ENCODE measurements at places on chromosomes 13 and 19.

DNA sequence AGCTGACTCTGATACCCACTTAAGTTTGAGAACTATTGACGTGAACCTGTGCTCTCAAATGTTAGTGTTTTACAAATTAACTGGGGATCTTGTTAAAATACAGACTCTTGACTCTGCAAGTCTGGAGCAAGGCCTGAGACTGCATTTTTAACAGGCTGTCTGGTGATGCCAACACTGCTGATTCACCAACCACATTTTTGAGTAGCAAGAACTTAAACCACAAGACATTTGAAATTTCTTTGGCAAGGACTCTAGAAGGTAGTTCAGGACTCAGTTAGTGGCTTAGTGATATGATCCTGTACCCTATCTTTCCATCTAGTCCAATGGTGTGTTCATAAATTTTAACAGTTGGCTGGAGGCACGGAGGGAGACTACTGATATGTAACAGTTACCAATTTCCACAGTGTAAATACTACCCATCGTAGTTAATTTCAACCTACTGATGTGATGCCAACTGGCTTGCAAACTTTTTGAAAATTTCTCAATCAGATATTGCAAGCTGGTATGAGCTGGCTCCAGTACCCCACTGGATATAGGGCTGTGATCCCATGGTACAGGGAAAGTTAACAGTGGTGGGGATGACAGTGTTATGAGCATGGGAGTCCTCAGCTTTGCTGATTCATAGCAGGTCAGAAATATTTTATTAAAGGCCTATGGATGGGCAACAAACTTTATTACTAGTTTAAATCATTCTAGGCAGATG is 255.1 kb downstream of the TBC1D4 start:
- DNase-seq = no peak

GRCh38 chr19:58395220-58395978 is at the start of gene RNF225:
Gene RNF225 (plus strand): TSS chr19:58395656. CDS start chr19:58396090, 434 bp downstream.
- no peak for DNase-seq

- DNase-seq = no peak
Measured at GRCh38 chr13:71634182-71634581, 232.8 kb downstream of the DACH1 start.

- DNase-seq = no peak
Measured at GRCh38 chr13:110308656-110309359, 1.7 kb downstream of the COL4A2 start.

- no peak for DNase-seq
Measured at GRCh38 chr19:48123907-48124651, 13.5 kb upstream of the PLA2G4C start.

DNA sequence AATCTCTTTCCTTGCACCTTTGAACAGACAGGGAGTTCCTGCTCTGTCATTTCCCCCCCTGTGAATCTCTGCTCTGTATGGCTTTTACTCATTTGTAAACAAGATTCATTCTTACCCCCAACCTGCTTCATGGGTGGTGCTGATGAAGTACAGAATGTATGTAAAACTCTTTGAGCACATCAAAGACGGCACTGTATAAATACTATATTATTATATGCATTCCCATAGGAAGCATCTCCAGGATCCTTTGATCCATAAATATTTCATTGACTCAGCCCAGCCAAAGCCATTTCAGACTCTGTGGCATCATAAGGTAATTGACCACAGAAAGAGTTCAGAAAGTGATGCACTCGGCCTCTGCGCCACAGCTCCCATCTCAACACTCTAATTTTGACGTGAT is 208.7 kb downstream of the EFNB2 start:
- no peak for DNase-seq

DNA sequence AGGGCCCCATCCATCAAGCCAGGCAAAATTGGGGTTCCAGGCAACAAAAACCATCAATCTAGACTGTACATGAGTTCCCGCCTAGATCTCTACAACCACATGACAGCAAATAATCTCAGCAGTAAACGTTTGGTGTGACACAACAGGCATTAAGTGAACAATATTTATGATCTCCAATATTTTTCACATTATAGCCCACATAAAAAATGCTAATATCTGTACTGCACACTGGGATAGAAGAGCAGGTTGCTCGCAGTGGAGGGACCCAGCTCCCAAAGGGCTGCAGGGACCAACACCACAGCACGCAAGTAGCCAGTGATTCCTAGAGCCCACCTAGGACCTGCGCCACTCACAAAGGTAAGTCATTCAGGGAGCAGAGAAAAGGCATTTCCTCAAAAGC is 25.9 kb downstream of the LATS2 start:
- DNase-seq = no peak

DNA sequence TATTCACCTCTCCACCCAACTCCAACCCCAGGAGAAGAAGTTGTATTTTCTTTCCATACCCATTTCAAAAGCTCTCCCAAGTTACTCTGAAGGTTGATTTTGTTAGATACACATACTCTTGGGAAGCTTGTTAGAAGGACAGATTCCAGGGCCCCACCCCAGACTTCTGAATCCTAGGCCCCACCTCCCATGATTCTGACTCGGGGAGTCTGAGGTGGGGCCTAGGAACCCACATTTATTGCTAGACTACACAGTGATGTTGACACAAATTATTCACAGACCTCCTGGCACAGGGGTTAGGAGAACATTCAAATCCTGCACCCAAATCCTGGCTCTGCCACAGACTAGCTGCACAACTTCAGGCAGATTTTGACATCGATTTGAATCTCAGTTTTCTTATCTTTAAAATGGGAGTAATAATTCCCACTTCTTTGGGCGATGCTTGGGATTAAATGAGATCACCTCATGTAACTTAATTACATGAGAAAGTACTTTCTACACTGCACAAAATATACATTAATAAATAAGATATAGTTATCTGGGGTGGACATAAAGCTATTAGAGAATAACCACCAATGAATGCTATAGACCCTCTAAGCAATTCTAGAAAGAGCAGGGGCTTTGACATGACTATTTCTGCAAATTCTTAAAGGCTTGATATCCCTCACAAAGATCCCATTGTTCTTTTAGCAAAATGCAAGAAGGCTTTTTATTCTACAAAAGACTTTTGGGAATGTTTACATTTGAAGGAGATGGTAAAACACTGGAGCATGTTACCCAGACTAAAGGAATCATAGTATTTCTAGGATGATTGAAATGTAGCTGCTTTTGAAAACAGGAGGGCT is 18.0 kb downstream of the MBNL2 start:
- no peak for DNase-seq

DNA sequence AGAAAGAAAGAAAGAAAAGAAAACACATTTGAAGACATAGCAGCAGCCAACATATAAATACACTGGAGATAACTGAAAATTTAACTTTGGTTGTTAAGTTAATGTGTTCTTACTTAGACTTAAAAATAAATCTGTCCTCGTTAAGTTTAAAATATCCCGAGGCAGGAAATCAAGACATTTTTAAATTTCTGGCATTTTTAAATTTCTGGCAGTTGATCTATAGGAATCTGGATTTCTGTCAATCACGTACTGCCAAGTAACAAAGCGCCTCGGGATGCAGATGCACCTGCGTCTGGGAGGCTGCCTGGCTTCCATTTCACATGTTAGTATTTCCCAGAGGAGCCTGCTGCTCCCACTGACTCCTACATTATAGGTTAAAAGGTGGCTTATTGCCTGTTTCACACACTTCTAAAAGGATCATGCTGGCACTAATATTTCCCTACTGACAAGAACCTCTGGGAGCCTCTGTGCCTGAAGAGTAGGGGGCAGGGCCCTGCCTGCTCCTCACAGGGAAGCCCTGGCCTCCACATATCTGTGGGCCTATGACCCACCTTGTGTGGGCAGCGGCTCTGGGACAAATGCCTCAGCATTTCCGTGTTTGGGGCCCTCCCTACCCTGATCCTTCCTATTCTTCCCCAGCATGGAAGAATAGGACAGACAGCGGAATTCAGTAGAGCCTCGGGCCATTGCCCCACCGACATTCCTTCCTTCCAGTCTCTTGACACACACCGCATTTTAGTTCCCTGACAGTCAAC is 62.8 kb upstream of the ATP12A start:
- DNase-seq = no peak

DNA sequence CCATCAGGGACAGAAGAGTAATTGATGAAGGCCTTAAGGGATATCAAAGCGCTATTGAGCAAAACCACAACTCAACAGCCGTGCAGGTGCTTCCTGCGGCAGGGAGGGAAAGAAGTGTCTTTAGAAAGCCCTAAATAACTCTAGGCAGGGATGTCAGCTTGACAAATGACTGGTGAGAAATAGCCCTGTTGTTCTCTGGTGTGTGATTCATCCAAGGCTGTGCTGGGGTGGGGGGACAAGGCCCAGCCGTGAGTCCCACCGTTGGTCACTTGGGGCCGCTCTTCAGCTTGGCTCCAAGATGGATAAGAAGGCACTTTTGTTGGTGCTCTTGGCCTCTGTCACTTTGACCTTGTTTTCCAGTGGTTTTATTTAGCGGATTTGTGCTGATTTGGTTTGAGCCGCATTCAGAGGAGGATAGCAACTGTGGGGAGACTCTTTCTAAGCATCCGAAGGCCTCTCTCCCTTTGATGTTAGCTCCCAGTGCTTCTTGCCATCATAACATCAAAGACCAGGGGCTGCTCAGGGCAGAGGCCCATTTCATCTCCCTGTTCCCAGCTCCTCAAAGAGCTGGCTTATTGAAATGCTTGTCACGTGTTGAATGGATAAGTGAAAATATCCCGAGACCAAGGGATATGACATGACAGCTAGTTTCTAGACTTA is 130.3 kb upstream of the SERP2 start:
- DNase-seq = peak; percentile 23

DNA sequence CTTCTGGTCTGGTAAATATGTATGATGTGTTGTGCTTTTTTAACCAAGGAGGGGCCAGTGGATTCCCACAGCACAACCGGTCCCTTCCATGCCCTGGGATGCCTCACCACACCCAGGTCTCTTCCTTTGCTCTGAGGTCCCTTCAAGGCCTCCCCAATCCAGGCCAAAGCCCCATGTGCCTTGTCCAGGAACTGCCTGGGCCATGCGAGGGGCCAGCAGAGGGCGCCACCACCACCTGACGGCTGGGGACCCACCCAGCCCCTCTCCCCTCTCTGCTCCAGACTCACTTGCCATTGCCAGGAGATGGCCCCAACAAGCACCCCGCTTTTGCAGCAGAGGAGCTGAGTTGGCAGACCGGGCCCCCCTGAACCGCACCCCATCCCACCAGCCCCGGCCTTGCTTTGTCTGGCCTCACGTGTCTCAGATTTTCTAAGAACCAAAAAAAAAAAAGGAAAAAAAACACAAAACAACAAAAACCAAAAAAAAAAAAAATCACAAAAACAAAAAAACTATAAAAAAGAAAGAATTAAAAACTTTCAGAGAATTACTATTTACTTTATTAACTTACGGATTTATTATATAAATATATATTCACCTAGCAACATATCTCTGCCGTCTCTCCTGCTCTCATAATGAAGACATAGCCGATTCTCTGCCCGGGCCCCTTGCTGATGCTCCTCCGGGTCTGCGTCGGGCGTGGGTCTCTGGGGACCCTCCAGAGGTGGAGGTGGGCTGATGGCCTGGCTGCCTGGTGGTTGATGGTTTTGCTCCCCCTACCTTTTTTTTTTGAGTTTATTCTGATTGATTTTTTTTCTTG is 14.4 kb downstream of the CAPN12 start:
- peak; percentile 72 for DNase-seq

- no peak for DNase-seq
Measured at GRCh38 chr19:41377977-41378709, 1.8 kb downstream of the TMEM91 start.

DNA sequence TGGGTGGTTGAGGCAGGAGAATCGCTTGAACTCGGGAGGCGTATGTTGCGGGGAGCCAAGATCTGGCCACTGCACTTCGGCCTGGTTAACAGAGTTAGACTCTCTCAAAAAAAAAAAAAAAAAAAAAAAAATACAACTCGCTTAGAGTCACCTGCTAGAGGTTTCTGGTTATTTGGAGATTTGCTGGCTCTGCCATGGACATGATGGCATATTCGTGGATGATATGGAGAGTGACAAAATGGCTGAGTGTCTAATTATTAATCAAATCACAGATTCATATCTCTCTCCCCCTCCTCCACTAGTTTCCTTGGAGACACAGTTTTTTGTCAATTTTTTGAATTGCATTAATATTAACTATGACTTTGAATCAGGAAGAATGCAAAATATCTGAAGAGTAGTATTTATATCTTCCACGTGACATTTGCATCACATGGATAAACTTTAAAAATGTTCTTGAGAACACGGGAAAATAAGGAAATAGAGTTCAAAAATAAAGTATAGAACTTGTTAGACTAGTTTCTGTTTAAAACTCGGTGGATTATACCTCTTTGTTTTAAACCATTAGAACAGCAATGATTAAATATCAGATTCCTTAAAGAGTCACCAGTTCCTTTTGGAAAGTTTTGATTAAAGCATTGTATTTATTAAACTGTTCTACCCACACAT is 47.8 kb downstream of the KLF5 start:
- DNase-seq = no peak

DNA sequence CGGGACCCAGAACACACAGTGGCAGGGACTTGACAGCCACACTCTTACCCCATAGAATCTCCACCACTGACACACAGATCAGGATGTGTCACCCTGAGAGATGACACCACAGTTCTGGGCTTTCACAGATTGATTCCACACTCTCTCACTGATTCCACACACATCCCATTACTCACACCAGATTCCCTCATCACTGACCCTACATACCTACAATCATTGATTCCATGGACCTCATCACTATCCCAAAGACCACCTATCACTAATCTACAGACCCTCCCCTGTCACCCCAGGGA is 57.6 kb upstream of the ZNF527 start:
- DNase-seq = no peak

- DNase-seq = no peak
Measured at GRCh38 chr13:33882804-33883203, 64.9 kb downstream of the RFC3 start.

GRCh38 chr13:100523981-100524386 is 64.6 kb downstream of the GGACT start:
- no peak for DNase-seq

DNA sequence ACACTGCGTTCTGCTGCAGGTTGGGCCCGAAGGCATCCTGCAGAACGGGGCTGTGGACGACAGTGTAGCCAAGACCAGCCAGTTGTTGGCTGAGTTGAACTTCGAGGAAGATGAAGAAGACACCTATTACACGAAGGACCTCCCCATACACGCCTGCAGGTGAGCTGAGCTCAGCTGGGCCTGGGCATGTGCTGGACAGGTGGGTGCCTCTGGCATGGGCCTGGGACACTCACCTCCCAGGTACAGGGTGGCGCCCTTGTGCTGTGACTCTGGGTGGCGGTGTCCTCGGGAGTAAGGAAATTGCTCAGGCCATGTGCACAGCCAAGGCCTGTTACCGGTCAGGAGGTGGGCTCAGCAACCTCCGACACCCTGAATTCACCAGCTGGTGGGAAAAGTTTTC is 14.2 kb downstream of the UPF1 start:
- no peak for DNase-seq

DNA sequence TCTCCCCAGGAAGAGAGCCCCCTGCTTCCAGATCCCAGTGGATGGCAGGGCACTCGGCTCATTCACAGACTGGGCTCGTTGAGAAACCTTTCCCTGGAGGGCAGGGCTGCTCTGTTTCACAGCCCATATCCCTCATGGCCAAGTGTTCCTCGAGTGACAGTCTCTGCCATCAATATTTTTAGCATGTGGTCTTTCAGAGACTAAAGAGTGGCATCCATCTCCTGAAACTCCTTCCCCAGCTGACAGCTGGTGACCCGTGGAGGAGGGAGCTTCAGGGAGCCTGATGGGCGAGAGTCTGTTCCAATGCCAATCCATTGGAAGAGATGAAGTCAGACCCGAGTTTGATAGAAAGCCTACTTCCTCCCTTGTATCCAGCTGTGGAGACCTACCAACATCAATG is 30.7 kb upstream of the ALOX5AP start:
- no peak for DNase-seq

GRCh38 chr13:51494156-51494555 is 41.3 kb upstream of the INTS6 start:
- DNase-seq = no peak
